ENCODE measurements at places on chromosomes 1 and 21.

GRCh38 chr1:55280731-55281130 is 65.6 kb upstream of the USP24 start:
- DNase-seq: no peak

GRCh38 chr1:226722240-226722900 is 16.7 kb downstream of the ITPKB start:
- DNase-seq: no peak

- no peak for DNase-seq
Observed at GRCh38 chr1:85569737-85570404, 10.7 kb upstream of the CCN1 start.

GRCh38 chr1:103106426-103107341 is 1.6 kb downstream of the COL11A1 start:
- DNase-seq: no peak

GRCh38 chr1:83491930-83492329 is 507.0 kb downstream of the TTLL7 start:
- no peak for DNase-seq

GRCh38 chr1:17877316-17877715 is 122.2 kb downstream of the ACTL8 start:
- no peak for DNase-seq

DNA sequence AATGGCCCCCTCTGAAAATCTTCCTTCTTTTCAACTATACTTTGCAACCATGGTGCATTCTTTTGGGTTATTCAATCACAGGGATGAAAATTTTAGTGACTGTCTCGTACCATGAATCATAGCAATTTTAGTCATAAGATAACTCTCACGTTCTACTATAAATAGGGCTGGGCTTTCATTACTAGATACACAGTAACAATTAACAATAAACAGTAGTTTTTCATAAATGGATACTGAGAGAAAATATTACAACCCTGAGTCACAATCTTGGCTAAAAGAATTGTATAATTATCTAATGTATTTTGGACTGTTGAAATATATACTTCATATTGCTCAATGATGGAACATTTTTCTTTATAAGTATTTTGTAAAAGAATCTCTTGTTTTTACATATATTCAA is 96.1 kb downstream of the TEX35 start:
- no peak for DNase-seq

- no peak for DNase-seq
Observed at GRCh38 chr1:77024500-77024899, 157.2 kb downstream of the ST6GALNAC5 start.

DNA sequence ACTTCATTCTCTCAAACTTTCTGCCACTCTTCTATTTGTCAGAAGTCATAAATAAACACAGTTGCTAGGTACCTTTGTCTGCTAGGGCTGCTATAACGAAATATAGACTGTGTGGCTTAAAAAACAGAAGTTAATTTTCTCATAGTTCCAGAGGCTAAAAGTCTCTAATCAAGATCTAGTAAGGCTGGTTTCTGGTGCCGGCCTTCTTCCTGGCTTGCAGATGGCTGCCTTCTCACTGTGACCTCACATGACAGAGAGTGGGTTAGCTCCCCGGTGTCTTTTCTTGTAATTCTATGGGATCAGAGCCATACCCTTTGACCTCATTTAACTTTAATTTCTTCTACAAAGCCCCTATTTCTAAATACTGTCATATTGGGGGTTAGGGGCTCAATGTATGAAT is 5.9 kb downstream of the PDC start:
- DNase-seq: no peak

- no peak for DNase-seq
Observed at GRCh38 chr1:151368393-151369301, 3.9 kb downstream of the SELENBP1 start.

DNA sequence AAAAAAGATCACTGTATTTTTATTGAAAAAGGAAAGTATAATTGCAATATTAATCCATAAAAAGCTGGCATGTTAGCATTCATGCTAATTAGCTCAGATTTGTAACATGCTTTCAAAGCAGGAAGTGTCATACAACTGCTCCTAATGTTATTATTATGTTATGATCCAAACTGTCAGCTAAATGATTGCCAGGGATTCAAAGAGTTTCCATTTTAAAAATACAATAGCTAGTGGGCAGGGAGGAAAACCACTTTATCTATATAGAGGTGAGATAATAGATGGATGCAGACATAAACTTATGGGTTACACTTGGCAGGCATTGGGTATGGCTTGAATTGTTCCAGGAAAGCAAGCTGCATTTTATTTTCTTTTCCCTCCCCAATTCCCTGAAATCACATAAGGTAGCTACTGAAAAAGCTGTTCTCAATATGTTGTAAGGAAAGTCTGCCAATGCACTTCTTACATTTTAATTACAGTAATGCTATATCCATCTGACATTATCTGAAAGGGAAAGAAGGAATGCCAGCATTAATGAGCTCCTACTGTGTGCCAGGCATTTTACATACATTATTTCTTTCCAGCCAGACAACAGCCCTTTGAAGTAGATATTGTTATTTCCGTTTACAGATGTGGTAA is 9.8 kb upstream of the MYSM1 start:
- no peak for DNase-seq

- DNase-seq: no peak
Observed at GRCh38 chr1:58911841-58912499, 128.1 kb upstream of the JUN start.

- DNase-seq: peak; percentile 67
Observed at GRCh38 chr21:34073032-34073748, at the start of the genes MRPS6 and SLC5A3. Gene MRPS6, plus strand, starts transcription at chr21:34073578. Its CDS starts 123 bp downstream, at chr21:34073701. Gene SLC5A3, plus strand, starts transcription at chr21:34073578. Its CDS starts 21,621 bp downstream, at chr21:34095199.

DNA sequence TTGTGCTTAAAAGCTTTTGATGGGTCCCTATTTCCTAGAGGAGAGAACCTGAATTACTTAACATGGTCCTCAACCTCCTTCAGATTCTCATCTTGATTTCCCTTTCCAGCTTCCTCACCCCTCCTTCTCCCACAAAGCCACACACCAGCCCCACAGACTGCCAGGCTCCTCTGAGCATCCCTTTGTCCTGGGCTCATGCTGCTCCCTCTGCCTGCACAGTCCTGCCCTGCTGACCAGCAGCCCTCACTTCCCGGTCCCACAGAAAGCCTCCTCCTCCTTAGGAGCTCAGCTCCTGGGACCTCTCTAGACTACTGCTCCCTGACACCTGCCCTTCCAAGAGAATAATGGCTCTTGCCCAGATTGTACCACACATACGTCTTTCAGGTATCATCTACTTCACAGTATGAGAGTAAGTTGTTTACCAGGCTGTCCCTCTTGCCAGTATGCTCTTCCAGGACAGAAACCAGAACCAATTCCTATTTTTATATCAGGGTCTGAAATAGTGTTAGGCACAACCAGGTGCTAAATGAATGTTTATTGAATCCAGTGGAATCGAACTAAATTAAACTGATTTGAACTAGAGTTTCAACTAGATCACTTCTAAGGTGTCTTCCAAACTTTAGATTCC is 373.4 kb downstream of the LMX1A start:
- no peak for DNase-seq

- no peak for DNase-seq
Observed at GRCh38 chr1:14578156-14578555, 20.3 kb upstream of the KAZN start.

- DNase-seq: no peak
Observed at GRCh38 chr21:42003051-42003461, 7.1 kb downstream of the ZBTB21 start.

DNA sequence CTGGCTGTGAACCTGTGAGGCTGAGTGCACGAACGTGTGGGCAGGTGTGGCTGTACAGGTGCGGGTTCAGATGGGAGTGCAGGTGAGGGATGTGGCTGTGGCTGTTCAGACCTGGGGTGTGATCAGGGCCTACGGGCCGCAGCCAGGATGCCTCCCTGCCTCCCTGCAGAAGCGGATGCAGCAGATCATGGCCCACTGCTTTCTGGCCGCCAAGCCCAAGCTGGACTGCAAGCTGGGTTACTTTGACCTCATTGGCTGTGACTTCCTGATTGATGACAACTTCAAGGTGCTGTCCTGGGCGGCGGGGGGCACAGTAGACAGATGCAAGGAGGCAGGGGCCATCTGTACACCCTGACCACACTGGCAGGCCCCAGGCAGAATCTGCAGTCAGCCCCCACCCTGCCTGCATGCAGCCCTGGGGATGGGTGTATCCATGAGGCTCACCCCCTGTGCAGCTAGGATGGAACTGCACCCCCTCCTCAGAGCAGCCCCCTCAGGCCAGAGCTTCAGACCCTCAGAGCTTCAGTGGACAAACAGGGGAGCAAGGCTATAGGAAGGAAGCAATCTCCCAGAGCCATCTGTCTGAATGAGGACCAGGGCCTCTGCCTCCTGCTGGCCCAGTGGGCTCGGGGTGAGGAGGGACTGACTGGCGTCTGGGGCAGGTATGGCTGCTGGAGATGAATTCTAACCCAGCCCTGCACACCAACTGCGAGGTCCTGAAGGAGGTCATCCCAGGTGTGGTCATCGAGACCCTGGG is 9.8 kb downstream of the TNFRSF18 start:
- DNase-seq: no peak

DNA sequence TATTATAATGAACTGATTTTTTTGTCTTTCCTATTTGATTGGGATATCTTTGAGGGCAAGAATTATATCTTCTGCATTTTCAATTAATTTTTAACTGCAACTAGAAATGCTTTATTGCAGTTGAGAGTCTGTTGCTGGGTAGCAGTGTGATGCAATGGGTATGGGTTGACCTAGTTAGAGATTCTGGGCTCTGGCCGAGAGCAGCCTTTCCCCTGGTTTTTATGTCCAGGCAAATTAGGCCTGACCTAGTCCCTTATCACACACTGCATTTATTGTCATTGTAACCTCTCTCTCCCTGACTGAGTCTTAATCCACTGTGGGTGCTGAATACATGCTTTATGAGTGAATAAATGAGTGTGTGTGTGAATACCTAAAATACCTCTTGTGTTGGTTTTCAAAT is 206.4 kb upstream of the PTGFR start:
- DNase-seq: no peak

GRCh38 chr1:18230840-18231239 is 123.2 kb downstream of the IGSF21 start:
- no peak for DNase-seq

GRCh38 chr1:54980528-54981241 is at the start of gene TMEM61:
Gene TMEM61, plus strand, starts transcription at chr1:54980628. Its CDS starts 438 bp downstream, at chr1:54981066.
- DNase-seq: no peak

DNA sequence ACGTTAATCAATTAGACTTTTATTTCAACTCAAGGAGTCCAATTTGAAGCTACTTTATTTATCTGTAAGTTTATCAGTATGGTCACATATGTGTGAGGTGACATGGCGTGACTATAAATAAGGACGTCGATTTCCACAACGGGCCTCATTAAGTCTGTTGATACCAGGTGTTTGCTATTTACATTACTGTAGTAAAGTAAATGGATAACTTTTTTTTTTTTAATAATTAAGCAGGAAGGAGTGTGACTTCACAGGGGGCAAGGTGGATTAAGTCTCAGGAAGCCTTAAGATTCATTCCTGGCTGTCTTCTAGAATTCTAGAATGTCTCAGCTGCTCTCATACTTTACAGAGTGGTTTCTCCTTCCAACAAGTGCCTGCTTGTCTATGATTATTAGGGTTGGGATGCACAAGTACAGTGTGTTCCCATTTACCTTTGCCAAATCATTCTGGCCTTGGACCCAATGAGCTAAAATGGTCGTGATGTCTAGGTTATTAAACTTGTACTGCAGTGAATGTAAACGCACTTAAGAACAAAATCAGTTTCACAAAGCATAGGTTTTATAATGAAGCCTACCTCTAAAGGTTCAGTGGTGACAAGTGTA is 15.5 kb downstream of the MAP3K7CL start:
- no peak for DNase-seq

- no peak for DNase-seq
Observed at GRCh38 chr1:1427106-1427819, 6.2 kb upstream of the ANKRD65 start.

GRCh38 chr1:26180010-26180506 is 2.8 kb downstream of the CNKSR1 start:
- no peak for DNase-seq

- no peak for DNase-seq
Observed at GRCh38 chr1:2377751-2378440, 13.5 kb downstream of the MORN1 start.

DNA sequence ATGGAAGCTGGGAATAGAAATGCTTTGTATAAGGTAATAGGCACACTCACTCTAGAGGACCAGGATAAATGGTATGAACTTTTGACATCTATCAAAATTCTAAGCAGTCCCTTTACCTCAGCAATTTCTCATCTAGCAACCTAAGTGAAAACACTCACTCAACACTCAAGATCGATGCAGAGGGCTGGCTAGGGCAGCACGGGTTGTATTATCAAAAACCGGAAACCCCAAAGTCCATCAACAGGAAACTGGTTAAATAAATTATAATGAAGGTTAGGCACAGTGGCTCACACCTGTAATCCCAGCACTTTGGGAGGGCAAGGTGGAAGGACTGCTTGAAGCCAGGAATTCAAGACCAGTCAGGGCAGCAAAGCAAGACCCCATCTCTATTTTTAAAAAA is 9.4 kb downstream of the USP48 start:
- DNase-seq: no peak

- DNase-seq: no peak
Observed at GRCh38 chr1:232969799-232970198, 19.4 kb downstream of the NTPCR start.

DNA sequence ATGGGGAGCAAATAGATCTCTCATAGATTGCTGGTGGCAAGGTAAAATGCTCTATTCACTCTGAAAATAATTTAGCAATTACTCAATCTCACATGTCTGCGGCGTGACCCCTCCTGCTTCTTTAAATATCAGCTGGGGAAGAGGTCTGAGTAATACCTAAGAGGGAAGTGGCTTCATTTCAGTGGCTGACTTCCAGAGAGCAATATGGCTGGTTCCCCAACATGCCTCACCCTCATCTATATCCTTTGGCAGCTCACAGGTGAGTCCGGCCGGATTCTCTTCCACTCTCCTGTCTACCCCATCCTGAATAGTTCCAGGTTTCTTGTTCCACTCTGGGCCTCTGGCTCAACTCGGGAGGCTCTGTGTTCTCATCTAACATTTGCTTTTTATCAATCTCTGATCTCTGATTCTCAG is at the start of gene SLAMF7:
TSS of gene SLAMF7 (plus strand) at position 150 of the 414 bp plus-strand sequence. CDS start at position 205, 55 bp downstream.
- no peak for DNase-seq

Data from stimulated activated CD4-positive, alpha-beta T cell treated with anti-CD3 and anti-CD28 coated beads, Interleukin-2, amount 100 ng/mL, for 48 hours (primary cell).